Activated T-cell treated with anti-CD3 and anti-CD28 coated beads for 1 hour (primary cell): ENCODE measurements at places on chromosomes 2 and 18.

DNA sequence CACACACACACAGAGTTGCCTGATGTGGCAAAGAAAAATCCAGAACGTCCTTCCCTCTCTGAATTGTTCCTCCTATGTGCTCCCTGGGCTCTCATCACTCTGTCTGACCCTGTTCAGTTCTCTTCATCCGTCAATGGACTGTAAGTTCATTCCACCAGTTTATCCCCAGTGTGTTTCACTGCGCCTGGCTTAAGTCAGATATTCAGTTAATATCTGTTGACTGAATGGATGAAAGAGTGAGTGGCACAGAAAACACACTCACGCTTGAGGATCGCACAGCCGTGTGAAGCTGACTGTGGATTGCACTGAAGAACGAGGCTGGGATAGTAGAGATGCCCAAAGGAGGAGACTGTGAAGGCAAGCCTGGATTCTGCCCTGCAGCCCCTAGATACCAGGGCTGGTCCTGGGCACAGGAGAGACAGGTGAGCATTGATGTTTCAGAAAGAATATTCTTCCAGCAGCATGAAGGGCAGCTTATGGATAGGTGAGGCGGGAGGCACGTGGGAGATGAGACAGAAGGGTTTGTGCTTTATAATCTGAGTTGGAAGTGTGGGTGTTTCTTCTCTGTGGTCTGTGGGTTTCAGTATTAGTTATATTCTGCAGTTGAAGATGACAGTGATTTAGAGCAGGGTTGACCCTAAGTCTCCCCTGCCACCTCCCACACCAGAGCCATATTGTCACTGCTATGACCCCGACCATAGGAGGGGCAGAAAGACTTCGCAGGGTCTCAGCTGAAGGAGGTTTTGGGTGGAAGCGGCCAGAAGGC is 129.9 kb downstream of the SOCS6 start:
- DNase-seq = no peak

DNA sequence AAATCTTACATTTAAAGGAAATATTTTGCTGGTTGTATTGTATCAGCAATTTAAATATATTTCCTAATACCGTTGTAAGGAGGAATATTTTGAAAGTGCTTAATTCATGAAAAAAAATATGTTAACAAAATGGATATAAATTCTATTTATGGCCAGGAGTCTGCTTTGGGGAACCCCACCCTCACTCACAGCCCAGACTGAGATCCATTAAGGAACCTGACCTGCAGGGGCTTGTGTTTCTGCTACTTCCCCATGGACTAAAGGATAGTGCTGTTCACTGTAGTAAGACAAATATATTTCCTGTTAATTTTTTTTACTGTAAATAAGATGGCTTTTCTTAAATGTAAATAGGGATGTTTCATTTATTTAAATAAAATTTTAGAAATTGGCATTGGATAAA is 221.9 kb upstream of the COL3A1 start:
- DNase-seq = no peak

- no peak for DNase-seq
Observed at GRCh38 chr18:49026501-49027373, 76.0 kb upstream of the SMAD7 start.

GRCh38 chr2:213455316-213456008 is 171.2 kb downstream of the SPAG16 start:
- no peak for DNase-seq

DNA sequence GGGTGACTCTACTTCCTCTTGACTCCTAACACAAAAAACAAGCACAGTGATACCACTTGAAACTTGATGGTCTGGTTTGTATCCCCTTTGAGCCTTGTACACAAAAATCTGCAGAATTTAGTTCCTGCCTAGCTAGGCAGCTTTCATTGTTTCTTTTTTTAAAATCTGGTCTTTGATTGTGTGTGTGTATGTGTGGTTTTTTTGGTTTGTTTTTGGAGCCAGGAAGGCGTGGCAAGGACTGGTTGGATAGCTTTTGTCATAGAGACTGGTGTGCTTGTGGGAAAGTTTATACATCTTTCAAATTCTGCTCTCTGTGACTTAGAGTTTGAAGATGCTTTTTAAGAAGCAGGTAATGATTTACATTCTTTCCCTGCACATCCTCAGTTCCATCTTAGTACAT is 127.4 kb downstream of the TANC1 start:
- DNase-seq = no peak

- no peak for DNase-seq
Observed at GRCh38 chr2:226398580-226398979, 401.0 kb downstream of the IRS1 start.

DNA sequence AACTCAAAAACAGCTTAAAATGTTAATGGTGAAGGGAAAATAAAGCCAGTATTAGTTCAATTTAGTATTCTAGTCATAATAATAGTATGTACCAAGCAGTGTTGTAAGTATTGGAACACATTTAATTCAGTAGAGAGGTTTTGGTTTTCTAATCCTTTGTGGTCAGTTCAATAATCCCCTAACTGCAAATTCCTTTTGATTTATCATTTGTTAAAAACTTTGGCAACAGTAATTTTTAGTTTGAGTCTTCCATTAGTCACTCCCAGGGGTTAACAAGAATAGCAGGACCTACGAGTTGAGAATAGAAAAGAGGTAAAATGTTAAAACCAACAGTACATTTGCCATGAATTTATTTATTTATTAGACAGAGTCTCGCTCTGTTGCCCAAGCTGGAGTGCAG is 10.7 kb downstream of the MRPL44 start:
- no peak for DNase-seq

DNA sequence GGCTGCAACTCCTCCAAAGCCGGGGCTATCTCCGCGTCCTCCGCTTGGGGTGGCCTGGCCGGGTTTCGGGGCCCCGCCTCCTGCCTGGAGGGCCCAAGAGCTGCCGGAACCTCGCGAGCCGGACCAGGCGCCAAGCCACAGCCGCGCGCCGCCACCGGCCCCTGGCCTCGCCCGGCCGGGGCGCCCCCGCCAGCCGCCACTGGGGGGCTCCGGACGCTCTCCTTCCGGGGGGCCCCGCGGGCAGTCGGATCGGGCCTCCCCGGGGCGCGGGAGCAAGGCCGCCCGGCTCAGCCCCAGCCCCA is 17.4 kb upstream of the HAAO start:
- peak; percentile 48 for DNase-seq

GRCh38 chr18:50656841-50657470 is 97.1 kb downstream of the MAPK4 start:
- DNase-seq = no peak
